ENCODE measurements at places on chromosomes 4 and X. TPM values are rescaled to one million over a fixed set of nuclear protein-coding genes. Genes with fewer than 3 reads are reported as not detected.

The IGFBP7 gene
- 114 TPM for total RNA-seq

The NDP gene
- total RNA-seq = 0.66 TPM

- DNase-seq = no peak
Measured at GRCh38 chr4:75496406-75496805, 17.8 kb downstream of the RCHY1 start.

- DNase-seq = no peak
Measured at GRCh38 chrX:68114573-68115129, 318.6 kb downstream of the OPHN1 start.

DNA sequence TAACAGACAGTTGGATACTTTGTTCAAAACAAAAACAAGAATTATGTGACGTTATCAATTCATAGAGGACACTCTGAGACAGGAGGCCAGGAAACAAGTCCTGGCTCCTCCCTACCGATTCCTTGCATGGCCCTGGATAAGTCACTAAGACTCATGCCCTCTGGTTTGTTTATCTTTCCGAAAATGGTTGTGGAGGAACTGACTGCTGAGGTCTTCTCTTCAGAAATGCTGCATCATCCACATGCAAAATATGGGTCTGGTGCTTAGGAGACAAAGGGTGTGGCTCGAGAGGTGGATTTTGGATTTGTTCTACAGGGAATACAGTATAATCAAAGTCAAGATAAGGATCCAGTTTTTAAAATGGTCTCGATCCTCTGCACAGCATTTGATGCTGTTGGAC is 130.9 kb downstream of the RELL1 start:
- DNase-seq = no peak

- no peak for DNase-seq
Measured at GRCh38 chrX:110286106-110286505, 31.8 kb downstream of the AMMECR1 start.
